ENCODE measurements at places on chromosomes 3 and 15.

DNA sequence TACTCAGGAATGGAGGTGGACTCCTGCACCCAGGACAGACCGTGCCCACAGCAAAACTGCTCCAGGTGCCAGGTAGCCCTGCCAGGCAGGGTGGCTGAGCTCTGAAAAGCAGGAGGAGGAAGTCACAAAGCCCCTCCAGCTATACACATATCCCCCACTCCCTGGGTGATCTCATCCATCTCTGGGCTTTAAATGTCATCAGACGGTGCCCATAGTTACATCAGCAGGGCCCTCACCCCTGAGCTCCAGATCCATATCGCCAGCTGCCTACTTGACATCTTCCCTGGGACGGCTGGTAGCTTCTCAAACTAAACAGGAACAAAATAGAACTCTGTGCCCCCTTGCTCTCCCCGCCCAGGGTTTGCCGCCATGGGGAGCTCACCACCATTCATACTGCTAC is 87.7 kb downstream of the MEGF11 start:
- no peak for DNase-seq

DNA sequence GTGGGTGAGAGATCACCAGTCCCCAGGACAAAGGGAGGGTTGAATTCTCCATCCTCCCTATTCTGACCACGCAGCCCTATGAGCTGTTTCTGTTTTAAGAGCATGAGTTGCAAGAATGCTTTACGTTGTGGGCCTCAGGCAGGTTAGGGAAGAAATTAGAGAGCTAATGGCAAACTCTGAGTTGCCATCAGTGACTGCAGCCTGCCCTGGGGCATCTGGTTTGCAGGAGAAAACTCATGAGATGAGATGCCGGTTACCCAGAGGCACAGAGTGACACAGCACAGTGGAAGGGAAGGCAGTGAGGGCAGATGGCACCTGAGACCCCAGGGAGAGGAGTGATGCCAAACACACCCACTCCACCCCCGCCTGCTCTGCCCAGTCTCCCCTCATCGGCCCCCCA is 265.3 kb downstream of the CD47 start:
- no peak for DNase-seq

- peak; percentile 17 for DNase-seq
Observed at GRCh38 chr15:59558851-59559250, 52.7 kb upstream of the GCNT3 start.

DNA sequence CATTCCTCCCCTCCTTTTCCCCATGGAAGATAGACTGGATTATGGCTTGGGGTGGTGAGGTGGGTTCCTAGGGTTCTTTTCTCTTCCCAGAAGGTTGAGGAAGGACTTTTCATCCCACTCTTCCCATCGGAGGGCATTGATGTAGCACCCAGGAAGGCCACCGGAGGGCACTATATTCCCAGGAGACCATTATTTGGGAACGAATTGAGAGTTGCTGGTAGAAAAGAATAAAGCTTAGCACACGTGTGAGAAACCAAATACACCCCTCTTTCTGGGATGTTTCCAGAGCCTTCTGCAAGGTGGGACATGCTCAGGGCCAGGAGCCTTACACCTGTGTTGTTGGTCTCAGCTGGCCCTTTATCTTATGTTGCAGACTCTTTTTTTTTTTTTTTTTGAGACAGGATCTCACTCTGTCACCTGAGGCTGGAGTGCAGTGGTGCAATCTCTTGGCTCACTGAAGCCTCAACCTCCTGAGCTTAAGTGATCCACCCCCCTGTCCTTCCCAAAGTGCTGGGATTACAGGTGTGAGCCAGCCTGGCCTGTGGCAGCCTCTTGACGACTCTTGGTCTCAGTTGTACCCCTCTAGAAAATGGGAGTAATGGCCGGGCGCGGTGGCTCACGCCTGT is 6.3 kb upstream of the CDC25A start:
- DNase-seq = peak; percentile 67

DNA sequence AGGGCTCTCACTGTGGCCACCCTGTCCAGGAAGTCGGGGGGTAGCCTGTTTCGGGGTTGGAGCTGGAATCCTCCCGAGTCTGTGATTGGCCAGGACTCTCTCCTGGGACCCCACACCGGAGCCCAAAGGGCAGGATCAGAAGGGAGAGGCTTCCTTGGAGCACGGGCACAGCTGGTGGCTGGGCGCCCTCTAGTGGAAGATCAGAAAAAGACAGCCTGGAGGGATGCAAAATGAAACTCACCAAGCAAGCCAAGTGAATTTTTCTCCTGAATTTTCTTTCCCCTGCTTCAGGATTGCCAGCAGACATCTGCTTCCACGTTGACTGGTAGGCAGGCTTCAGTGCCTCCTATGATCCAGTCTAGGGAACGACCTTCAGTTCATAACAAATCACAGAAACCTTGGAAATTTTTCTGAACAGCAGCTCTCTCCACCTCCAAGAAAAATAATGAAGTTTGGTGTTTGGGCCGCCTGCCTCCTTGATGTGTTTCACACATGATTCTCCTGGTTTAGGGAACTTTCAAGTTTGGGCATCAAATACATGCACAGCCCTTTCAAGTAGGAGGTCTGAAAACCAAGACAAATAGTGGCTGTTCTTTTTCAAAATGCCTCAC is 224.6 kb downstream of the VPS13C start:
- peak; percentile 65 for DNase-seq

DNA sequence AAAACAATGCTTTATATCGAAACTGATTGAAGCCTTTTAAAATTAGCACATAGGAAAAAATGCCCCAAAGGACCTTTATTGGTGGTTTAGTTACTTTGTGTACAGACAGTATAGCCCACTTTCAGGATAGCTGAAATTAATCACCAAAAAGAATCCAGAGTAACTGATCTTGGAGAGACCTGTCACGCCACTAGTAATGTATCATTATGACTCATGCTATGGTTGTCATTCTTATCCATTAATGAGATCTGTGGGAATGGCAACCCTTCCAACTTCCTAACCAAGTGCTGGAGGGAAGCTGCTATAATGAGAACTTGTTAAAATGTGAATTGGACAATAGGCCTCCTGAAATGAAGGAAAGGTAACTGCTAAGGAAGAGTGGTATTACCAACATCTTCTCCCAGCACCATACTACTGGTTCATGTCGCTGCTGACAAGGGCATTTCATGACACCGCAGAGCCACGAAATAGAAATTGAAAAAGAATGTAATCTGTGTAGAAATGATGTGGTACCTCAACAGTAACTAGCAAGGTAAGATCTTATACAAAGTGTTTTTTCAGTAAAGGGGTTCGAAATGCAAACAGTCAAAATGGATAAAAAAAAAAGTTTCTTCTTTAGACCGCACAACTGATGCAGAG is 7.1 kb upstream of the EMC4 start:
- peak; percentile 91 for DNase-seq

DNA sequence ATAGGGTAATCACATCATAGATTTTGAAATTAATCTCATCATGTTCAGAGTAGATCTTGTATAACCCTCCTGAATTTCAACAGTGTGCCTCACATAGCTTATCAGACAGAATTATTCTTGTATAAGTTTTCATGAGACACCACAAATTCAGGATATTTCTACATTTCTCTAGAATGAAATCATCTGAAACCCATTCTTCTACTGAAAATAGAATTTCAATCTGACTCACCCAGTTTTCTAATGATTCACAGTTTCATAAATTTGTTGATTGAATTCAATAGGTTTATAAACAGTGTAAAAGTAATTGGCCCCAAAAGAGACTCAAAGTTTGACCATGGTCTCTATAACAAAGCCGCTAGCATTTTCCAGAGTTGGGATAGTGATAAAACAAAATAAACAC is 1082.6 kb upstream of the EPHA6 start:
- DNase-seq = no peak

DNA sequence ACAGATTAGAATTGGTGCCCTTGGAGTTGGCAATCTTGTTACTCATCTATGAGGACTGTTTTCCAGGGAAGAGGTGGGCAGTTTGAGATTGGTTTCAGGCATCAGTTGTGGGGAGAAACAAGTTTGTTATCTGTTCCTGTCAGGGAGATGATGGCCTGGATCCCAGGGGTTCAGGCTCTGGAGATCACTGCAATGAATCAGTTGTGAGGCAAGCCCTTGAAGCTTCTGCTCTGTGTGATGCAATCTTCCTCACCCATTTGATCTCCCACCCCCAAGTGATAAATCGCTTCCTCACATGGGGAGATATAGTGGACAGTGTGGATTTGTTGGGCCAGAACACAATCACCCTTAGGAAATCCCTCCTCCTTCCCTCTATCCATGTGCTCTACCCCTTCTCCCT is 276.6 kb upstream of the LRTM1 start:
- peak; percentile 27 for DNase-seq

DNA sequence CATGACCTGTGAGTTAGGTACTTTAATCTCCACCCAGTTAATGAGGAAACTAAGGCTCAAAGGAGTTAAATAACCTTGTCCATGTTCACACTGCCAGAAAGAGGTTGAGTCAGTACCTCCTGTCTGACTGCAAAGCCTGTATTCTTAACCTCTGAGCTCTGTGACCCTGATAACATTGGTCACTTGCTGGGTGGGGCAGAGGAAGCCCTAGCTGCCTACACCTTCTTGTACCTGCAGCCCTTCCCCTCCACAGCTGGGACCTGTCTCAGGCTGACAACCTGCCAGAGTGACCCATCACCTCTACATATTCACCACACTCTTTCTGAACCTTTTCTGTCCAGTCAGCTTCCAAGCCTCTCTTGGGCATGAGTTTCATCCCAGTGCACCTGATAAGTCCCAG is 106.1 kb upstream of the HES1 start:
- no peak for DNase-seq

GRCh38 chr3:5650303-5650702 is 462.8 kb downstream of the EDEM1 start:
- no peak for DNase-seq

DNA sequence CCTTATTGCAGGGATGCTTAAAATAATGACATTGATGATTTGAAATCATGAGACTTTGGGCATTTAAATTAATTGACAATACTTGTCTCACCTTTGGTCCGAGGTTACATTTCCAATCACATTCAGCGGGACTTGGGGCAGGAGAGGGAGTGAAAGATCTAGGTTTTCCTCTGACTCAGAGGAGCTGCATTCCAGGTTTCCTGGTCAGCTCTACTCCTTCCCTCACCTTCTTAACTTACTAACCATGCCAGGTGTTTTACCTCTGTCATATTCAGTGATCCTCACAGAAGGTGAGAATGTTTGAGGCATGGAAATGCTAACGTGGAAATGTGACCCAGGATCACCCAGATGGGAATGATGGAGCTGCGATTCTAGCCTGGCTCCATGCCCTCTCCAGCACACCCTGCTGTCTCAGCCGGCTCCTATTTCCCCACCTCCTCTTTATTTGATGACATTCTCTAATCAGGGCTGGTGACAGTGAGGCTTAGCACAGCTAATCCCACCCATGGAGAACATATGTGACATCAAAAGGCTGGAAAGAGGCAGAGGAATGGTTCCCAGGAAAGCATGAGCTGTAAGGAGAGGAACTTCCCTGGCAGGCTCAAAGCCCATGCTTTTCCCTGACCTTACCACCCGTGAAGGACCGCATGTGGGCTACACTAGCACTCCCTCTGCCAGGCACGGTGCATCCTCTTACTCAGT is 38.7 kb downstream of the THSD4 start:
- no peak for DNase-seq

DNA sequence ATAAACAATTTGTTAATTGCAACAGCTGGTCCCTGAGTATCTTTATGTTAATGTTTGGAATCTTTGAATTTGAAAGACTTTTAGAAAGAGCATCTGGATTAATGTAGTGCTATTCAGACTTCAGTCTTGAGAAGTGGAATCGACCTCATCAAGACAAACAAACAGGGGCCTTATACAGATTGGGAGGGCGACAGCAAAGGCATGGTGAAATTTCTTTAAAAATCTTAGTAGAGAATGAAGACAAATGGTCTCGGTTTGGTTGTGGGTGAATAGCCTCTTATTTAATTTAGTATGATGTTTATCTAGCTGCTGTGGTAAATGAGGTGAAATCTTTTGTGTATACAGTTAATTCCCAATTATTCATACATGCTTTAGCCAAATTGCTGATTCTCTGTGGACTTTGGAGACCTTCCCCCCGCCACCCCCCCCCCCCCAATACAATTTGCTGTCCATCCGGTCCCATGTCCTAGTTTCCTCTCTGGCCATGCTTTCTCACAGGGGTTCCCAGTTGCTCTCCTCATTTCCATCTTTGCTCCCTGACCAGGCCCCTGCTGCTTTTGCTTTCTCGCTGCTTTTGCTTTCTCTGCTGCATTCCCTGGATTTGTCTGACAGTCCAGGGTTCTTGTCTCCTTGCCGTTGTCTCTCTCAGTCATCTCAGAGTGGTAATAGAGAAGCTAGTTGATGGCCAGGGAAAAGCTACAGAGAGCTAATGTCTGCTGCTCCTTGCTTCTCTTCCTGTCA is 135.3 kb downstream of the FNDC3B start:
- DNase-seq = no peak

DNA sequence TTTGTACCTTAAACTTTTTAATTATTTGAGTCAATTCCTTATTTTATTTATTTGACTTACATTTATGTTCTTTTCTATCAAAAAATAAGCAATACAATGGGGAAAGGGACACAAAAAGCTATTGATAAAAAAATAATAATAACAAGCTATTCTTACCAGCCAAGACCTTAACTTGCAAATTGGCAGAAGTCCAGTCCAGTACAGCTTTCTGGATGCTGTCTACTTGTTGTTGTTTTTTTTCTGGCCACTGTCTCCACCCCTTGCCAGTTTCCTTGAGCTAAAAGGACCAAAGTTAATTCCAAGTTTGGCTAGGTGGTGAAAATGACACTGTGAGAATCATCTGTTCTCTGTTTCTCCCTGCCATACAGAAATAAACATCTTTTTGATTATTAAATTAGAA is 232.2 kb downstream of the PTPRG start:
- no peak for DNase-seq

DNA sequence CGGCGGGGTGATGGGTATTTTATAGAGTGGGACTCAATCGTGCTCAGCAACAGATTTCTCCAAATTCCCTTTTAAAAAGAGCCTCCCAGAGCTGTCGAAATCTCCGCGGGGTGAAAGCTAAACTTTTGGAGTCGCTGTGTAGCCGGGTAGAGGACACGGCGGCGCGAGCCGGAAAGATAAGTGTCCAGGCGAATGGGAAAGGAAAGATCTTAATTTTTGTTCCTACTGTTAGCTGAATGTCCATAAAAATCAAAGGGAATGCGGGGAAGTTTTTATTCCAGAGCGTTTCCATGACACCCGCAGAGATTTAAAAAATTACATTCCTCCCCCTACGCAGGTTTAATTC is 9.1 kb downstream of the EOMES start:
- DNase-seq = peak; percentile 23

DNA sequence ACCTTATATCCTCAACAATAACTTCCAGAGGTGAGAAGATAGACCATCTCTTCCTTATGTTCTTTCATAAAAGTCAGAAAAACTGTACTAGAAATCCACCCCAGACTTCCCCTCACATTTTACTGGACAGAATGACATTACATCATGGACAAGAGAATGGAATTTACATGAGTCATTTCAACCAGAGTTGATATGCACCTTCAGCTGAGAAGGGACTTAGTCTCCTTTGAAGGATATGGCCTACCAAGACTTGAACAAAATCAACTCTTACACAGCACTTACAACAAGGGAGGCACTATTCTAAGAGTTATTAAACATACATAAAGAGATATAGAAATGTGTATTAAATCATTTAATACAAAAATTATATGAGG is 380.0 kb upstream of the DPH6 start:
- DNase-seq = peak; percentile 9

GRCh38 chr3:40451551-40451950 is 5.6 kb upstream of the RPL14 start:
- DNase-seq = no peak

All from EH (cell line).